ENCODE measurements at places on chromosomes 6 and 20.

DNA sequence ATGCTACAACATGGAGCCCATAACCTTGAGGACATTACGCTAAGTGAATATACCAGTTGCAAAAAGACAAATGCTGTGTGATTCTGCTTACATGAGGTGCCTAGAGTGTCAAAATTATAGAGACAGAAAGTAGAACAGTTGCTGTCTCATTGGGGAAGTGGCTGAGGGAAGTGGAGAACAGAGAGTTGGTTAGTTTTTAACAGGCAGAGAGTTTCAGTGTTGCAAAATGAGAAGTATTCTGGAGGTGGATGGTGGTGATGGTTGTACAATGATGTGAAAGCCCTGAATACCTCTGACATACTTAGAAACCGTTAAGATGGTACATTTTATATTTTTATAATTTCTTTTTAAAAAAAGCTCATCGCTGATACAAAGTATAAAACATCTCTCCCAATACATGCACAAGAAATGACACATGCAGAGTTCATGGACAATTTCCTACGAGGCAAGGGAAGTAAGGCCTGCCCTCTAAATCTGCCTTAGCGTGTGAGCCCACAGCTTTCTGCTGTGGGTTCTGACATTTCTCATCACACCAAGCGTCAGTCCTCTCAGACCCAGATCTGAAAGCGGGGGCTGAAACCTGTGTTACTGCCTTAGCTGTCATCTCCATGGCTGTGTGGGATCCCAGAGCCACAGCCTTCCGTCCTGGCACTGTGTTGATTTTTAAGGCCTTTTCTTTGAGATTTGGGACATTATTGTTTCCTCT, 126.0 kb downstream of the RNASET2 start:
- peak; percentile 41 for DNase-seq

DNA sequence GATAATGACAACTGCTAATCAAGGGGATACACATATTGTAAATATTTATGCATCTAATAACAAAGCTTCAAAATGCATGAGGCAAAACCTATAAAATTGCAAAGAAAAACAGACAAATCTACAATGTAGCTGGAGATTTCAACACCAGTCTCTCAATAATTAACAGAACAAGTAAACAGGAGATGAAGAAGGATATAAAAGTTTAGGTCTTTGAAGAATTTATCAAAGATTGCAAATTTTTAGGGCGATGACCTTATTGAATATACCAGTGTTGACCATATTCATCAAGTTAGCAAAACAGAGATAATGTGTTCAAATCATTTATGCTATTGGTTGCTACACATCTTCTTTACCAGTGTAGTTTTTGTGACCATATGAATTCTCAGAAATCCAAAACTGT, 237.8 kb upstream of the SGK1 start:
- no peak for DNase-seq

DNA sequence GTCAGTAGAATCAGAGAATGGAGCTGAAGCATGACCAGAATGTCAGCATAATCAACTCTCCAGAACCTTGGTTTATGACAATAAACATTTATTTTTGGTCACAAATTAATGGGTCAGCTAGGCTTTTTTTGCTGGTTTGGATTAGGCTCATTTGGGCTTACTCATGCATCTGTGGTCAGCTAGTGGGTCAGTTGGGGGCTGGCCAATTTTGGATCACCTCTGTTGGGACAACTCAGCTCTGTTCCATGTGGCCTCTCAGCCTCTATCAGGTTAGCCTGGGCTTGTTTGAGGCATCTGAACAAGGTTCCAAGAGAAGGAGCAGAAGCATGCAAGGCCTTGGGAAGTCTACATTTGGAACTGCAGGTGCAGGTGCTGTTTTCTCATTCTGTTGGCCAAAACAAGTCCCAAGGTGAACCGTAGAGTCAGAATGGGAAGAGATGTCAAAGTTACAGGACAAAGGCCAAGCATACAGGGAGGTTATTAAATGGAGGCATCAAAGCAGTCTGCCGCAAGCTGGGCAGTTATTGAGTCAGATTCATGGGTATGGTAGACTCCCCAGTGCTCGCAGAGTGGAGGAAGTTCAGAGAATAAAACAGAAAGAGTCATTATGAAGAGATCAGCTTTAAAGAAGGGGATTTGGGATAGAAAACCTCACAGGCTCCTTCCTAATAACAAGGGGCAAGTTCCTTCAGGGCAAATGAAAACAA, 173.0 kb downstream of the PLCB4 start:
- no peak for DNase-seq

- no peak for DNase-seq
These were observed 58.7 kb downstream of the UTRN start for GRCh38 chr6:144343701-144344428.

DNA sequence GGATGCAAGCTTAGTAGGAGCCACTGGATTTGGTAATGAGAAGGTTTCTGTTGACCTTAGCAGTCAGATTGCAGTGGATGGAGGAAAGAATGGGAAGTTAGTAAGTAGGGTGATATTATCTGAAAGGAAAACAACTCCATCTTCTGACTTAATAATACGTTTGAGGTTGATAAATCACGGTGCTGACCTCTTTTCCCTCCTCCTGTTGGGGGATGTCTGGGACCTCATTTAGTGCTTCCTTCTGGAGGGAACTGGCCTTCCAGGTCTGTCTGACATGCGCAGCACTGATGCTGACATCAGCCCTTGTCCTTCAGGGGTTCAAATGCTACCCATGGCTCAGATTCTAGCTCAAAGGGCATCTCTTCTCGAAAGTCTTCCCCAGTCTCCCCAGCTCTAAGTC, 48.2 kb upstream of the AKAP12 start:
- DNase-seq: no peak

DNA sequence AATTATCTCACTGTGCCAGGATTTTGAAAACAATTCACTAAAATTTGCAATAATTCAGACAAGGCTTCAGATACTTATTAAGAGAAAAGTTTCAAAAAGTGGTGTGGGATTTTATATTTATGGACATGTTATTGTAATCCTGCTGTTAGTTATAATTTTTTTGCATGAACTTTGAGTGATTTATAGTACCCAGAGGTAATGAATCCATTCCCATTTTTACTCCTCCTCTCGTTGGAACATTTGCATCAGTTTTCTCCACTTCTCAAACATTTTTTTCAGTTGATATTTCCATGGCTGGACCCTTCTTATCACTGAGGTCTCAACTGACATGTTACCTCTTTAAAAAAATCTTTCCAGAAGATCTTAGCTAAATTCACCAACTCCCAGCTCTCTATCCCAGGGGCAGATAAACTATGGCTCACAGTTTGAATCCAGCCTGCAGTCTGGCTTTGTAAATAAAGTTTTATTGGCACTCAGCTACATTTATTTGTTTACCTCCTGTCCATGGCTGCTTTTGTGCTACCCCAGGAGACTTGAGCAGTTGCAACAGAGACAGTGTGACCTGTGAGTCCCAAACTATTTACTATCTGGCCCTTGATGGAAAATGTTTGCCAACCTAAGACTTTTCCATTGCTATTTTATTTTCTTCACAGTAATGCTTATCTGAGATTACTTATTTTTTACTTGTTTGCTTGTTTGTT, 83.4 kb downstream of the TSHZ2 start:
- DNase-seq: no peak

- DNase-seq: no peak
These were observed 236.0 kb upstream of the ECI2 start for GRCh38 chr6:4371207-4371921.

GRCh38 chr20:39398656-39399055, 436.5 kb downstream of the DHX35 start:
- DNase-seq: no peak

DNA sequence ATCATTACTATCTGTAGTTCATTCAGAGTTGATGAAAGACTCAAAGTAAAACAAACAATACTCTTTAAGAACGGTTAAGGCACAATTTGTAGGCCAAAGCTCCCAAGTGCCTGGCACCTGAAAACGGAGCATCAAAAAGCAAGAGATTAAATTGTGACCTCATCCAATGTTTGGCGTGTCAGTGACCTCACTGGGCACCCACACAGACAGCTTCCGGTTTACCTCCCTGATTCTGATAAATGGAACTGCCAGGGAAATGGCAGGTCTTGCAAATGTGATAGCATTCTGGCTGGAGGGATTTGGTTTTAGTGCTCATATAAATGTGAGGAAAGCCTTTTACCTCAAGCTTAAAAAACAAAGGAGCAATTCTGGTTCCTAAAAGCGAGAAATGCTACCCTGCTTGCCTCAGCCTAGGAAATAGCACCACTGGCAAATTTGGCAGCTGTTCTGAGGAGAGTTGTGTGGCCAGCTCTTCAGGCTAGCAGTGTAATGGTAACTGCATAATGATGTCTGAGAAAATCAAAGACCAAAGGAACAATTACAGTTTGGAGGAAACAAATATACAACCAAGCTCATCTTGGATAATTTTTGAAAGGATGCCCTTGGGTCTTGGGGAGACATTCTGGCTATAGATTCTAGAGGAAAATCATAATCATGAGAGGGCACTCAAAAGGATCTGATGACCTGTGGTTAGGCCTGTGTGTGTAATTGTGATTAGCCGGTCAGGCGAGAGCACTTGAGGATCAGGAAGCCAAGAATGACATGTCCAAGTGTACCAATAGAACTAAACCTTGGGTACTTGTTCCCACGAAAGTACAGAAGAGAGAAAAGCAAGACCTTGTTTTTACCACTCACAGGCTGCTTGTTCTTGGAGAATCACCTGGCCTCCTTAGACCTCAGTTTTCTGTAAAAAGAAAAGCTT, 174.3 kb downstream of the TFAP2B start:
- DNase-seq: no peak

GRCh38 chr6:100461278-100461916, 3.3 kb downstream of the SIM1 start:
- DNase-seq: no peak

GRCh38 chr6:137006056-137006455, 38.7 kb downstream of the IL20RA start:
- no peak for DNase-seq

GRCh38 chr6:131657630-131658111, 20.6 kb downstream of the ENPP3 start:
- DNase-seq: no peak

GRCh38 chr6:6998194-6998569, 109.6 kb upstream of the RREB1 start:
- DNase-seq: no peak

GRCh38 chr6:169326067-169326799, 72.6 kb upstream of the THBS2 start:
- peak; percentile 56 for DNase-seq

GRCh38 chr6:118511930-118512715, 36.0 kb upstream of the PLN start:
- DNase-seq: no peak

- DNase-seq: peak; percentile 51
These were observed 100.4 kb upstream of the MLN start for GRCh38 chr6:33904050-33904746.

DNA sequence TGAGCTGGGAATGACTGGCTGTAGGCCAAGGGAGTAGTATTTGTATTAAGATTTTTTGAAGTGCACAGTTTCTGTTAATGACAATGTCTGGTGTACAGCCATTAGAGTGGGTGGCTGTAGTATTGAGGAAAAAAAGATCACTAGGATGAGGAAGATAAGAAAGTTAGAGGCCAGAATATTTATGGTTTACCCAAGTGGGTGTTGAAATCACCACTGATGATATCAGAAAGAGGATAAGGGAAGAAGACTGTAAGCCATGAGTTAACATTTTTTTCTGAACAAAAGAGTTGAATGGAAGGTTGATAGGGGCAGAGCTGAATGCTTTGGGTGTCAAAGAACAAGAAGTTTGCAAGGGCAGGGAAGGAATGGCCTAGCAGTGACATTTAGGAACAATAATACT, 104.7 kb downstream of the PRDM13 start:
- no peak for DNase-seq

DNA sequence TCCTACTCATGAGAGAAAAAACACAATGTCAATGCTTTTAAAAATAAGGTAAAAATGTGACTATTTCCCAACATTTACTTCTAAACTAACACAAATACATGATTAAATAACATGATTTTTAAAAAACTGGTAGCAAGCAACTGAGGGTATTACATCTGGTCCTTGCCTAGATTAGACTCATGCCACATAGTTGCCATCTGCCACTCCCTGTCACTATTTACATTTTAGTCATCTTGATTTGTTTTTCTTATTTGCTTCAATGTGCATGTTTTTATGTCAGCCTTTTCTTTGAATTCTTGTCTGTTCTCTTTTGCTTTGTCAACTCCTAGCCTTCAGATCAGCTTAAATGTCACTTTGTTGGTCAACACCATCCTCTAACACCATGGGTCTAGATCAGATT, 207.0 kb upstream of the SIM1 start:
- DNase-seq: peak; percentile 31

- no peak for DNase-seq
These were observed 39.4 kb downstream of the TRAF3IP2 start for GRCh38 chr6:111566222-111566734.

DNA sequence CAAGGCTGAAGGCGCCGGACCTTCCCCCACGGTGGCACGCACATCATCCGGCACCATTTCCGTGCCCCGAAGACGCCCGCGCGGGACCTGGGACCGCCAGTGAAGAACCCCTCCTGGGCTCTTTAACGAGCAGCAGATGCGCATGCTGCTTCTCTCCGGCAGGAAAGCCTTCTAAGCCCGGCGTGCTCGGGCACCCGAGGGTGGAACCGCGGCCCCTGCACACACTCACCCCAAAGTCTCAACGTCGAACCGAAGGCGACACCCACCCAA, 240 bp downstream of the FOXQ1 start:
- DNase-seq: no peak

- no peak for DNase-seq
These were observed 2.3 kb downstream of the MYLK2 start for GRCh38 chr20:31821427-31821826.

DNA sequence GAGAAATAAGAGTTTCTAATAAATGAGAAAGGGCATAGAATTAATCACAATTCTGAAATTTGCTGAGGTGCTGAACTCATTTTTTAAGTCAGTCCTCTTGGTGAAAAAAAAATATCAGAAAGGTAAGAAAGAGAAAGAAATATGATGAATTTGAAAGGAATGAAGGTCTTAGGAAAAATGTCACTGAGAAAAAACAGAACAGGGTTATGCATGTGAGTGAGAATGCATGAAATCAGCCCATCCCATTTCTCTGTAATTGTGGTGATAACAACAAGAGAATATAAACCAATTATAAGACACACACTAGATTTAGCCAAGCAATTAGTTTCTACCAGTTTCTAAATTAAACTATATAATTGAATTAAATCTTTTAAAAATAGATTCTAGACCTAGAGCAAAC, 138.9 kb downstream of the TBX18 start:
- DNase-seq: no peak

GRCh38 chr6:88730611-88731011, 232.8 kb downstream of the RNGTT start:
- no peak for DNase-seq

All from Ammon's horn (tissue), 1 donor.